ENCODE measurements at places on chromosomes 2 and 18. TPM values are rescaled to one million over a fixed set of nuclear protein-coding genes. Genes with fewer than 3 reads are reported as not detected.

The PLCD4 gene
- total RNA-seq = 0.06 TPM

The GAD1 gene
- 8.6 TPM for total RNA-seq

The PARD3B gene
- total RNA-seq = 1.3 TPM

The GALNT13 gene
- total RNA-seq = not detected

The RGPD4 gene
- not detected for total RNA-seq

The KLHL14 gene
- 0.34 TPM for total RNA-seq

The TMEM37 gene
- total RNA-seq = not detected

The DARS1 gene
- total RNA-seq = 88.3 TPM

The POTEI gene
- total RNA-seq = 0.40 TPM

The CD207 gene
- total RNA-seq = not detected

The SPDYA gene
- 0.86 TPM for total RNA-seq

All from Daoy (cell line).